ENCODE measurements at places on chromosomes 13 and 19.

DNA sequence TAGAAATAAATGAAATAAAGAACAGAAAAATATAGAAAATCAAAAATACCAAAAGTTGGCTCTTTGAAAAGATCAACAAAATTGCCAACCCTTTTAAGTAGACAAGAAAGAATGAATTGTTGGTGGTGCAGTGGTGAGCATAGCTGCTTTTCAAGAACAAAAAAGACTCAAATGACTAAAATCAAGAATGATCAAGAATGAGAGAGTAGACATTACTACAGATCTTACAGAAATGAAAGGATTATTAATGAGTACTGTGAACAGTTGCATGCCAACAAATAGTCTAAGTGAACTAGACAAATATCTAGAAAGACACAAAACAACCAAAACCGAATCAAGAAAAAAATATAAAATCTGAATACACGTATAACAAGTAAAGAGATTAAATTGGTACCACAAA is 53.9 kb downstream of the FNDC3A start:
- no peak for DNase-seq

DNA sequence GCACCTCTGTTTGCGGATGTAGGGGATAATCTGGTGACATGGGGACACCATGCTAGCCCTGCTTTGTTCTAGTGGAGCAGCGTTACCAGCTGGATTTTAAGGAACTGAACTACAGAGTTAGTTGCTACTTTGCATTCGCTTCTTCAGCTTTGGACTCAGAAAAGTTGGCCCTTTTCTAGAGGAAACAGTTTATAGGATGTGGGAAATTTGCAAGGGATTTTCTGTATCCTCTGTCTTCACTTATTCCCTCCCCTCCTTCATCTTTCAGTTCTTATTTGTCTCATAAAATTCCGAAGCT is 2.1 kb downstream of the GATAD2A start:
- DNase-seq = no peak

GRCh38 chr13:48220981-48221685 is 11.9 kb upstream of the ITM2B start:
- DNase-seq = no peak

DNA sequence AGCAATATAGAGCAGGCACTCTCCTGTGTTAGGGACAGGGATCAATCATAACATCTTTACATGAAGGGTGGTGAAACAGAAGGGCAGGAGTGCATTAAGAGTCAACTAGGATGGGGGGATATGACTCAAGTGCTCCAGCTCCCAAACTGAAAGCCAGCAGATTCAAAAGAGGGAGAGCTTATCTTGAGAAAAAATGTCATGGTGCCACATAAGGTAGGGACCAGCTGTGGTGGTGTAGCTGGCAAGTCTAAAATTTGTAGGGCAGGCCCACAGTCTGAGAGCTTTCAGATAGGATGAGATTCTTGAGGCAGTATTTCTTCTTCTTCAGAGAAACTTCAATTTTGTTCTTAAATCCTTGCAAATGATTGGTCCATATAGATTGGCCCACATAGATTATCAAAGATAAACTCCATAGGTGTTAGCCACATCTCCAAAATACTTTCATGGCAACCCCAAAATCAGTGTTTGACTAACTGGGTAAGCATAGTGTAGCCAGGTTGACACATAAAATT is 19.1 kb downstream of the DNAJC15 start:
- DNase-seq = no peak

DNA sequence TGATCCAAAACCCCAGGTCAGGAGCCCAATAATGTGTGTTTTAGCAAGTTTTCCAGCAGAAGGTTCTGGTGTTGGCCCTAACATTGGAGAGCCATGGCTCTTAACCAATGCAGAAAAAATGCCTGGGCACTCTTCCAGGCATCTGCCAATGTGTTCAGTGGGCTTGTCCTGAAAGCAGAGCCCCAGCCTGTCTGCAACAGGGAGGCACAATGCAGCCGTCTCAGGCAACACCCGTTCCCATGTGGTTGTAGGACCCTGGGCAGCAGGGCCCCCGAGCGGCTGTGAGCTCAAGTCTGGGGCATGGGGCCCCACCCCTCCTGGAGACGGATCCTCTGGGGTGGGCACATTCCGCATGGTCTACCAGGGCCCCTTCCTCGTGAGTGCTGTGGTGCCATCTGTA is 58.1 kb upstream of the SIAH3 start:
- DNase-seq = no peak

GRCh38 chr13:112444416-112445399 is 68.6 kb downstream of the SPACA7 start:
- DNase-seq = no peak

- no peak for DNase-seq
Observed at GRCh38 chr13:45490068-45490467, 25.3 kb downstream of the COG3 start.

- DNase-seq = no peak
Observed at GRCh38 chr13:109804654-109805053, 18.3 kb upstream of the IRS2 start.

DNA sequence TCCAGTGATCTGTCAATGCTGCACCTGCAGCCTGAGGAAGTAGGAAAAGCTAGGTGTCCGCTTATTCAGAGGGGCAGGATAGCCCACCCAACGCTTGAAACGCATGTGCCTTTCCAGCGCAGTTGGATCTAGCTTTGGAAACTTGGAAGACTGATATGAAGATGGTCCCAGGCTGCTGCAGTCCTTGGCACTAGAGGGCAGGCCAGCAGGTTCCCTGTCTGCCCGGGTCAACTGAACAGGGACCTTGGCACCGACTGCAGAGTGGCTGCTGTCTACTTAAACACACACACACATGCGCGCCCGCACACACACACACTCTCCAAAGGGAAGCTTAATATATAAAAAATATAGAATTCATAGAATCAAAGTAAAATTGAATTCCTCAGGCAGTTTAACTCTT is 100.0 kb downstream of the TSHZ3 start:
- DNase-seq = no peak

- no peak for DNase-seq
Observed at GRCh38 chr19:30686176-30686820, 314.1 kb downstream of the ZNF536 start.

DNA sequence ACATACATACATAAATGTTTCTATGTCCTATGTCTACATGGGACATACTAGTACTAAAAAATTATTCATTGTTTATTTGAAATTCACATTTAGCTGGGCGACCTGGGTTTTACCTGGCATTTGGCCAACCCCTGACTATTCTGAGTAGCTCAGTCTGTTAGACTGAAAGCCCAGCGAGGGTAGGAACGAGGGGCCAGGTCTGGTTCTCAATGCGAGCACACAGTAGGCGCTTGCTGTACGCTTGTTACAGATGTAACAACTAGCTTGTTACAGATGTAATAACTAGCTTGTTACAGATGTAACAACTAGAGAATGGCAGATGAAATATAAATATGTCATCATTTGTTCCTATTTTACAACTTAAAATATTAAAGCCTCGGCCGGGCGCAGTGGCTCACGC is 920 bp upstream of the ANO8 start:
- no peak for DNase-seq

DNA sequence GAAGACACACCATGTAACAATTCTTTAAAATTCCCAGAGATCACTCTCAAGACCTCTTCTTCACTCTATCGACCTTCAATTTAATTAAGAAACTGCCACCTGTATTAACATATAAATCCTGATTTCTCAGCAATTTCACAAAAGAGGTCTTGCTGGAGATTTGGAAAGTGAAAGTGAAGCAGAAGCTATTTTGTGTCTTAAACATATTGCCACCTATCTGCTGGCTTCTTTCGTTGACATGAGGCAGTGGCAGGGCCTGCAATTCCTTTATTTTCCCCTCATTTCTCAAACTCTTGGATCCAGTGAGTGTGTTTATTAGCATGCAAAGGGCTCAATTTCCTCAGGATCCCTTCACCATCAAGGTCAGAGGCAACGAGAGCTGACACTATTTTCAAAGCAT is 780.2 kb upstream of the SLITRK1 start:
- DNase-seq = no peak

- DNase-seq = no peak
Observed at GRCh38 chr13:66353664-66354063, 876.5 kb downstream of the PCDH9 start.

GRCh38 chr13:110334256-110334655 is 27.2 kb downstream of the COL4A2 start:
- DNase-seq = no peak

DNA sequence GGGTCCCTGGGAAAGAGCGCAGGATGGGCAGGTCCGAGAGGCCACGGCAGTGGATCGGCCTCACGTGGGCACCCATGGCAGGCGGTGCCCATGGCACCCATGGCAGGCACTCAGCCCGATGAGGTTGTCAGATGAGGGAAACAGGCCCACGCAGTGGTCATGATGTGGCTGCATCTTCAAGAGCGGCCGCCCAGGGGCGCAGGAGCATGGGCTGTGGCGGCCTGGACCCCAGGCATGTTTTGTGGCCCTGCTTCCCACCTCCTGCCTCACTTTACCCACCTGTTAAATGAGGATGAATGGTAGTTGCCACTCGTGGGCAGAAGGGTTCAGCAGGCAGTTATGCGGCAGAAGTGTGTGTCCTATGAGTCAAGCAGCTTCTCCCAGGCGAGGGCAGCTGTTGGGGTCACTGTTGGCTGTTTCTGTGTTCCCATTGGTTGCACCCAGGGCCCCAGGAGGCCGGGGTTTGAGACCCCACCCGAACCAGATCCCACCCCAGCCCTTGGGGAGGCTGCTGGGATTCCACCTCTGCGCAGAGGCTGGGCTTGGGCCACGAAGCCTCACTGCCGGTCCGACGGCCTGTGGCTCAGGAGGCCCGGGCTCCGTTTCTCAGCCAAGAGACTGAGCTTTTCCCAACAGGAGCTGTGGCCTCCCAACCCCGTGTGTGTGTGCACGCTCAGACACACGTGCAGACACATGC is 30.0 kb downstream of the CSNK1G2 start:
- DNase-seq = no peak

- DNase-seq = no peak
Observed at GRCh38 chr19:8045872-8046568, 6.5 kb upstream of the CCL25 start.

GRCh38 chr19:6384381-6384780 is 8.6 kb downstream of the GTF2F1 start:
- DNase-seq = no peak

All from substantia nigra (tissue), 51 donors.